ENCODE measurements at places on chromosomes 11 and 22. TPM values are rescaled to one million over a fixed set of nuclear protein-coding genes. Genes with fewer than 3 reads are reported as not detected.

DNA sequence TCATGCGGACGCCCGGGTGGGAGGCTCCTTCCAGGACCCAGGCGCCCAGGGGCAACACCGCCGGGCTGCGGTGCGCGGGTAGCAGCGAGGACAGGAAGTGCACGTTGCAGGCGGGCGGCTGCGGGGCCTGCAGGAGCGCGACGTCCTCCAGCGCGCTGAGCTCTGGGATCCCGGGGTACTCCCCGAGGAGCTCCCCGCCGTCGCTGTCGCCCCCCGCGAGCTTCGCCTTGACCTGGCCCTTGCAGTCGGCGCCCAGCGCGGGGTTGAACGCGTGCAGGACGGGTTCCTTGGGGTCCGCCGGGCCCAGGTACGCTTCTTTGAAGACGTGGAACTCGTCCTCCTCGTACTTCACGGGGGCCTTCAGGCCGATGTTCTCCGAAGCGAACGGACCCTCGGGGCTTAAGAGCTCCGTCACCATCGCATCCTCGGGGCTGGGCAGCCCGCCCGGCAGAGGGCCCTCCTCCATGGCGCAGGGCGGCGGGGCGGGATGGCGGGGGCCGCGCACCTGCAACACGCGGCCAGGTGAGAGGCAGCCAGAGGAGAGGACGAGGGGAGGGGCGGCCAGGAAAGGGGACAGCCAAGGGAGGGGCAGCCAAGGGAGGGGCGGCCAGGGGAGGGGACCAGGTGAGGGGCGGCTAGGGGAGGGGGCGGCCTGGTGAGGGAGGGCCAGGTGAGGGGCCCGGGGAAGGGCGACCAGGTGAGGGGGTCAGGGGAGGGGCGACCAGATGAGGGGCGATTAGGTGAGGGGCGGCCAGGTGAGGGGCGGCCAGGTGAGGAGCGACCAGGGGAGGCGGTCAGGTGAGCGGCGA is 921 bp downstream of the TESMIN start:
- H3K4me3 ChIP-seq: no peak overlapping the region
- no peaks in the 10 kb centered on the region for H3K27me3 ChIP-seq
- no peak for DNase-seq
- peaks cover 4% of the 10 kb centered on the region for H3K36me3 ChIP-seq

DNA sequence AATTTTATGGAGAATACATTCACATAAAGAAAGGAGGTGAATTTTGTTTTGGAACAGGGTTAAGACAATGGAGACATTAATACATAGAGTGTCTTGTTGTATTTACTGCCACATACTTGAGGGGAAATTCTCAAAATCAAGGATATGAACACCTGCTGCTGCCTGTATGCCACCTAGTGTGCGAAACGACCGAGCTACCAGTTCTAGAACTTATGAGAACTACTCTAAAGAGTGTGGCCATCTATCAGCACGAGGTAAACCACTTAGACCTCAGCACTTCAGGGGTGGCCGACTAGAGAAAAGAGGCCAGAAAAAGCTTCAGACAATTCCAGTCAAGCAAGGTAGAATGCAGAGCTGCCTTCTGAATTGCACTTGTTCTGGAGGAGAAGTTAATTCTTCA is 1.5 kb upstream of the AGBL2 start:
- H3K4me1 ChIP-seq: peaks cover 31% of the 10 kb centered on the region
- no peak for DNase-seq
- H3K27me3 ChIP-seq: no peaks in the 10 kb centered on the region
- H3K4me3 ChIP-seq: no peak overlapping the region
- H3K27ac ChIP-seq: peak overlapping the region; percentile 48
- H3K36me3 ChIP-seq: peaks cover 24% of the 10 kb centered on the region

DNA sequence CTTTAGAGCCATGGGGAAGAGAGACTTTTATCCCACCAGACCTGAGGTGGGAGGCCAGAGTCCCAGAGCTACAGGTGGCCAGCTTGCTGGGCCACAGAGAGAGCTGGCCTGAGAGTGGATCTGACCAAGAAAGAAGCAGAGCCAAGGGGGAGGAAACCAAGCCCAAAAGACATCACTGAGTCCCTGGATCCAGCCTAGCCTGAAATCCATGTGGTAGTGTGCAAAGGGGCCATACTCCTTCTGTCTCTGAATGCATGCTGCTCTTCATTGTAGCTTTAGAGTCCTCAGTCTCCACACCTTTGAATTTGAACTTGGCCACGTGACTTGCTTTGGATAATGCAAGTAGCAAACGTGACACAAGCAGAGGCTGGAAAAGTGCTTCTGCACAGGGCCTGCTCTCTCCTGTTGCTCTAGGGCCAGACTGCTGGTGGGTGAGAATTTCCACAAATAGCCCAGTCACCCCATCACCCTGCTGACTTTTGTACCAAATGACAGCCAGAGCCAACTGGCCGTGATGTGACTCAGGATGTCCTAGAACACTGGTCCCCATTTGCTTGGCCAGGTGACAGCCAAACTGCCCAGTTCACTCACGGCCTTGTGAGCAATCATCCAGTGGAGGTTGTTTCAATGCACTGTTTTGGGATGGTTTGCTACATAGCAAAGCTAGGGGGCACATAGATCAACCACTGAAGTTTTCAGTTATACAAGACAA is 93.6 kb downstream of the DHCR7 start:
- no peak overlapping the region for H3K4me3 ChIP-seq
- no peaks in the 10 kb centered on the region for H3K4me1 ChIP-seq
- H3K27ac ChIP-seq: no peak overlapping the region

DNA sequence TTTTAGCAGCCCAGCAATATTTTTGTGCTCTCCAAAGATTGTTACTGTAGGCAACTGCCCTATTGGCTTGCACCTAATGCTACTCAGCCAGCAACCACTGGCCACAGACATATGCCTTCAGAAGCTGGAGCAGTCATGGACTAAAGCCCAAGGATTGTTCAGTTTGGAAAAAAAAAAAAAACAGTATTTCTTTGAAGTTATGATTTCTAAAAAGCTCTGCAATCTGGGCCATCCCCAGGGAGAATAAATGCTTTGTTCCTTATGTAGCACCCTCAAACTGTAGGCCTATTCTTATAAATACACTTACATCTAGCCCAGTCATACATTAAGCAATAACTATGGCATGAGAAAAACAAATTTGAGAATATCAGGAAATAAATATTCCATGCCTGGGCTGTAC is 2190.5 kb upstream of the RAG2 start:
- no peaks in the 10 kb centered on the region for H3K4me1 ChIP-seq
- no peak overlapping the region for H3K27ac ChIP-seq
- no peak overlapping the region for H3K4me3 ChIP-seq
- no peak for DNase-seq
- H3K27me3 ChIP-seq: no peaks in the 10 kb centered on the region
- no peaks in the 10 kb centered on the region for H3K36me3 ChIP-seq

- H3K36me3 ChIP-seq: no peaks in the 10 kb centered on the region
- DNase-seq: no peak
- no peak overlapping the region for H3K4me3 ChIP-seq
- H3K4me1 ChIP-seq: no peaks in the 10 kb centered on the region
Observed at GRCh38 chr11:98183034-98183433, 837.7 kb upstream of the CNTN5 start.

- DNase-seq: no peak
- no peaks in the 10 kb centered on the region for H3K27me3 ChIP-seq
- no peak overlapping the region for H3K4me3 ChIP-seq
- H3K36me3 ChIP-seq: peaks cover 20% of the 10 kb centered on the region
Observed at GRCh38 chr11:2940147-2940920, 11.1 kb upstream of the PHLDA2 start.

DNA sequence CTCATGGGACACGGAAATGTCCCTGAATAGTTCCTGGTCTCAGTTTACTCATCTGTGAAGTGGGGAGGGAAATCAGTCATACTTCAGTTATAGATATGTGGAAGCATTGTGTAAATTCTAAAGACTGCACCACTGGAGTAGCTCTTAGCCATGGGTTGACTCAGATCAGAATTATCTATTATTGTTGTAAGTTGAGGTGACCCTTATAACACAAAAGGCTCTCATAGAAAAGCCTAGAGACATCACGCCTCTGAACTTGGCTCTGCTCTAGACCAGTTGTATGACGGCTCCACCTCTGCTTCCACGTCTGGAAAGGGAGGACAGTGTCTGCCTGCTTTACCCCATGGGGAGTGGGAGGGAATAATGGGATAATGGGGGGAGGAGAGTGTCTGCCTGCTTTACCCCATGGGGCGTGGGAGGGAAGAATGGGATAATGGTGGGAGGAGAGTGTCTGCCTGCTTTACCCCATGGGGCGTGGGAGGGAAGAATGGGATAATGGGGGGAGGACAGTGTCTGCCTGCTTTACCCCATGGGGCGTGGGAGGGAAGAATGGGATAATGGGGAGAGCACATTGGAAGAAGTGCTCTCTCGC is 98.2 kb downstream of the AMOTL1 start:
- no peak overlapping the region for H3K27ac ChIP-seq
- no peaks in the 10 kb centered on the region for H3K36me3 ChIP-seq
- H3K4me3 ChIP-seq: no peak overlapping the region

DNA sequence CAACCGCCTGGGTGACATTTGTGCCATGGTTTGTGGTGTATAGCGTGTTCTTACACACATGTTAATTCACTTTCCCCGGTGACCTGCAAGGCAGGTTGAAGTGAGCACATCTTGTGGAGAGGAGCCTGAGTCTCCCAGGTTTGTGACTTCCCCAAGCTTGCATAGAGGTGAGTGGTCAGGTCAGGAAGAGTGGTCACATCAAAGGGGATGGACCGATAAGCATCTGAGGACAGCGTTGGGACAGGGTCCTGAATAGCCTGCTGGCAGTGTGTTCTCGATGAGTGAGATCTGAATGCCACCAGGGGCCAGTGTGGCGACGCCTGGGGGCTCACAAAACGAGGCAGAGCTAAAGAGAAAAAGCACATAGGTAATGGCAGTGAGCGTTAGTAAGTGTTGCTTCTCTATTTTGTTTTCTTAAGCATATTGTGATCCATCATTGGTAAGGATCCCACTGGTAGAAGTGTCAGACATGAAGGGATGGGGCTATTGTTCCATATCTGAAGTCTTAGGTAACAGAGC is 154.6 kb downstream of the GRIK4 start:
- no peak overlapping the region for H3K4me3 ChIP-seq
- no peaks in the 10 kb centered on the region for H3K36me3 ChIP-seq
- H3K27ac ChIP-seq: no peak overlapping the region
- H3K4me1 ChIP-seq: no peaks in the 10 kb centered on the region
- no peak for DNase-seq

- DNase-seq: no peak
- H3K4me1 ChIP-seq: peaks cover 41% of the 10 kb centered on the region
- no peak overlapping the region for H3K4me3 ChIP-seq
- H3K27me3 ChIP-seq: no peaks in the 10 kb centered on the region
- no peak overlapping the region for H3K27ac ChIP-seq
Observed at GRCh38 chr22:30228509-30229359, 17.8 kb downstream of the LIF start.

- no peaks in the 10 kb centered on the region for H3K36me3 ChIP-seq
- DNase-seq: no peak
- H3K27me3 ChIP-seq: peaks cover 11% of the 10 kb centered on the region
- no peak overlapping the region for H3K27ac ChIP-seq
- H3K4me3 ChIP-seq: no peak overlapping the region
Observed at GRCh38 chr11:114596175-114596919, 761 bp upstream of the NXPE4 start.

DNA sequence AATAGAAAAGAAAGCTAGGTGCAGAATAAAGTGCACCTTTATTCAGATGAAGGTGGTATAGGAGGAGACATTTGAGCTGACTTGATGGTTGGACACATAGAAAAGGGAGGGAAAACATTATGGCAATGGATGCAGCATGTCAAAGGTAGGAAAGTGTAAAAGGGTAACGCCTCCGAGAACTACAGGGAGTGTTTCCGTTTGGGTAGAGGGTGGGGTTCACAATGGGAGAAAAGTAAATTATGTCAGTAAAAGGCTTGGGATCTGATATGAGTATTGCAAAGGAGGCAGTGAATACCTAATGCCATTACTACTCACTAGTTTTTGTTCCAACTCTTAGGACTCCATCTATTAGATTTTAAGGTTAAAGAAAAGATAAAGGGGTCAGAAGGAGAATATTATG is 59.5 kb downstream of the FAT3 start:
- no peaks in the 10 kb centered on the region for H3K4me1 ChIP-seq
- no peak overlapping the region for H3K27ac ChIP-seq
- H3K27me3 ChIP-seq: no peaks in the 10 kb centered on the region
- DNase-seq: no peak

DNA sequence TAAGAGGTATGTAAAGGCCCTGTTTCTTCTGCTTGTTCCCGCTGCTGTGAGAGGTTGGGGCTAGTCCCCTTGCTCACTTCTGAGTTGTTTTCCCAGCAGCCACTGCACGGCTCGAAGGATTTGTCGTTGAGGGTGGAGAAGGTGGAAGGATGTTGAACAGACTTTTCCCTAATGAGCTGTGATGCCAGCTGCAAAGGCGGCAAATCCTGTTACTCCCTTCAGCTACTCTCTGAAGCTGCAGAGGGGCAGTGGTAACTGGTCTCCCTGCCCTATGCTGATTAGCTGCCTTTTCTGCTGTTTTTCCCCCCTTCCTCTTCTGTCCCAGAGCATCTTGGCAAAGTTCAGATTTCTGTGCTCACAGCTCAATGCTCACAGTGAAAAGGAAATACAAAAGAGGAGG is 90.4 kb upstream of the SLC25A18 start:
- no peak overlapping the region for H3K27ac ChIP-seq
- no peak overlapping the region for H3K4me3 ChIP-seq
- H3K27me3 ChIP-seq: peaks cover 26% of the 10 kb centered on the region

GRCh38 chr22:25409240-25409639 is 155.2 kb upstream of the GRK3 start:
- H3K36me3 ChIP-seq: peaks cover 5% of the 10 kb centered on the region
- no peak overlapping the region for H3K27ac ChIP-seq
- H3K4me3 ChIP-seq: no peak overlapping the region

GRCh38 chr11:64148226-64148916 is 17.5 kb downstream of the MACROD1 start:
- peak; percentile 49 for DNase-seq
- no peaks in the 10 kb centered on the region for H3K36me3 ChIP-seq
- H3K27me3 ChIP-seq: peaks cover 1% of the 10 kb centered on the region
- H3K4me1 ChIP-seq: peaks cover 9% of the 10 kb centered on the region

DNA sequence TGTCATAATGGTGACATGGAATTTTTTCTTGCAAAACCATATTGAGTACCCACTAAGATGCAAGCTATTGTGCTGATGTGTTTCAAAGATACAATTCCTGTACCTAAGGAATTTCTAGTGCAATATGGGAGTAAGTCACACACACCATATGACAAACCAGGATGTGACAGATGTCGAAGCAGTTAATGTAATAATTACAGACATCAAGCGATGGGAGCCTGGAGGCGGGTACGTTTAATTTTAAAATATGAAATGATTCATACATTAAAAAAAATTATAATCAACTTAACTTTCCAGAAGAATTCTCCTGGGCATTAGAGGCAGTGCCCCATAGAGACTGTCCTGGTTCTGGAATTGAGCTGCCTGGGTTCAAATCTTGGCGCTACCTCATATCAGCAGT is 6.0 kb downstream of the SYCE3 start:
- no peak overlapping the region for H3K27ac ChIP-seq
- H3K27me3 ChIP-seq: peaks cover 8% of the 10 kb centered on the region
- H3K4me1 ChIP-seq: peaks cover 7% of the 10 kb centered on the region
- H3K4me3 ChIP-seq: no peak overlapping the region
- DNase-seq: no peak
- H3K36me3 ChIP-seq: no peaks in the 10 kb centered on the region

SNX32 gene
- 1.6 TPM for total RNA-seq

FGF3 gene
- not detected for total RNA-seq

MPZL2 gene
- 15.9 TPM for total RNA-seq

CSNK2A3 gene
- total RNA-seq: 1.2 TPM

TRIM49 gene
- not detected for total RNA-seq

TRIM51 gene
- not detected for total RNA-seq

OR51E1 gene
- not detected for total RNA-seq

HOATZ gene
- not detected for total RNA-seq

EXPH5 gene
- total RNA-seq: 0.65 TPM

MMP10 gene
- total RNA-seq: not detected

All from activated T-helper 1 cell treated with anti-CD3 and anti-CD28 coated beads, Interleukin-12 subunit alpha, Interleukin-12 subunit beta, Interleukin-2, Interleukin-4 antibody, amounts not matched to agents 30 ng/mL and 10 ng/mL and 1 ng/mL, durations not matched to agents 14 hours and 24 hours and 36 hours (primary cell).